ENCODE measurements at places on chromosomes 11 and 22.

DNA sequence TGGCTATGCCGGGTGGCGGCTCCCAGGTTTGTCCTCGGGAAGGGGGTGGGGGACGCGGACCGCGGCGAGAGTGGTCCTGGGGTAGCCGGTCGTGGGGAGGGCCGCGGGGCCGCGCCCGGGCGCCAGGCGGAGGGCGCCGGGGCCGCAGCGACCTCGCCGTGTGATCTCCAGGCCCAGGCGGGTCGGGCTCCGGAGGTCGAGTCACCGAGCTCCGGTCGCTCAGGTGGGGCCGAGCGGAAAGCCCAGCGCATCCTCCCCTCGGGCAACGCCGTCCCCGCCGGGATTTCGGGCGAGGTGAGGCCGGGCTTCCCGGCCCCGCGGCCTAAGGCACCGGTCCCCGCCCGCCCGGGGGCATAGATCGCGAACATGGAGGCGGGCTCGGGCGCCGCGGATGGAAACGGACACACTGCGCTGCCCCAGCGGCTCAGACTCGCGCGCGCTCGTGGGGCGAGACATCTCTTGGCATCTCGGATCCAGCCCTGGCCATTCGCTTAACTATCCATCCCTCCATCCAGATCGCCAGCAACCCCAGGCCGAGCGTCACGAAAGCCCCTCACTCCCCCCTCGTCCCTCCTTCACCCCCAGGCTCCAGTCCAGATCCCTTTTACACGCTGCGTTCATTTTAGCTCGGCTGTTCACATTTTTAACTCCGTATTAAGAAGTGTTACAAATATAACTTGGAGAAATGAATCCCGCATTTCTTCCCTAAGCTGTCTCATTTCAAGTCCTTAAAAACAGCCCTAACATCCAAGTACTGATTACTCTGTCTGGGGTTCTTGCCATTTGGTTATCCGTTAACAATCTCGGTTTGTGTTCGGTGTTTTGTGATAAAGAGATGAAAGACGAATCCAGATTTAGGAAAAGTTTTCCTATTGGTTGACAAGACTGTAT is 460 bp downstream of the ZC3H12C start:
- peak; percentile 54 for DNase-seq

DNA sequence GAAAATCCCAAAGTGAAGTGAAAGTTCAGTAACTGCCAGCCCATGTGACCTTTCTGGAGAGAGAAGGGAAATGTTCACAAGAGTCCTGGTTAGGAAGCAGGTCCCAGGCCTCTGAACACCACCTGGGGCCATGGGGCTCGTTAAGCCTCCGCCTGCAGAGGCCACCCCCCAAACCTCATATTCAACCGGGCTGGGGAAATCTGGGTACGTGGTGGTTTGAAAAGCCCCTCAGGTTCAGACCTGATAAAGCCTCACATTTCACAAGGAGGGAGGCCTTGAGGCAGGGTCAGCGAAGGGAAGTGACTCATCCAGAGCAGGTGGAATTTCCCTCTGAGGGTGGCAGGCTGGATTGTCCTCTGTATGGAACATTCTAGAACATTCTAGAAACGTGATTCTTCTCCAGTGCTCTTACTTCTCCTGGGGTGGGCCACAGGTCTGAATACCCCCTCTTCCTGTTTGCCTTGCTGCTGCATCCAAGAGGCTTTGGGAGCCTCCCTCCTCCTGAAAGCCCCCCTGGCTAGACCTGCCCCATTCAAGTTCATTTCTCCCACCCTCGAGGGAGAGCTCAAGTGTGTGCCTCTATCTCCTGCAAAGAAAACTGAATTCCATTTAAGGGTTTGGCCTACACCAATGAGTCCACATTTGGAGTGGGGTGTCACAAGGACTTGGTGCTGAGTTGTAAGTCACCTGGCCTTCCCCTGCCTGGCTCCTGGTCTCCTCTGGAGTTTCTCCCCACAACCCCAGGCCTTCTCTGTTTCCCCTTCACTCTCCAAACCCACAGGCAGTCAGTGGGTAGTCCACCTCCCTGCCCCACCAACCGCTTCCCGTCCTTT is 6.3 kb downstream of the FXYD2 start:
- DNase-seq, result no peak

DNA sequence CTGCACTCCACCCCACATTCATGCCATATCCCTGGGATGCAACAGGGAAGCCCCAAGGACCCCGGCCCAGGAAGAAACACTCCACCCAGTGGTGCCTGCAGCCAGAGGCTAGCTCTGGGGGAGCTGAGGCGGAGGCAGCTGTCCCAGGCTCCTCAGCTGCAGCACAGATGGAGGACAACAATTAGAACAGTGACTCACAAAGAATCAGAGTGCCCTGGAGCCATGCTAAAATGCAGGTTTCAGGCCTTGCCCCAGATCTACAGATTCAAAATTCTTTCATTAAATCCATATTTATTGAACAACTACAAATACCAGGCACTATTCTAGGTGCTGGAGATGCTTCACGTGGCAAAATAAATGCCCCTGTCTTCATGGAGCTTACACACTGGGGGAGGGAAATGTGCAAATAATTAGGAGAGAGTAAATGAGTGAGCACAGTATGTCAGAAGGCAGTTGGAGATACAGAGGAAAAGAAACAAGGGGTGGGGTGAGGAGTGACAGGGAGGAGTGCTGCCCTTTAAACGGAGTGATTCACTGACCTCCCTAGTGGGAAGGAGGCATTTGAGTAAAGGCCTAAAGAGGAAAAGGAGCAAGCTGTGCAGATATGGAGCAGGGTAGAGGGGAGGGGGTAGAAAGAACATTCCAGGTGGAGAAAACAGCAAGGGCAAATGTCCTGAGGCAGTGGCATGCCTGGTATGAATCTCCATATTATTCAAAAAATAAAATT is 73.3 kb upstream of the CSNK2A3 start:
- DNase-seq, result no peak

DNA sequence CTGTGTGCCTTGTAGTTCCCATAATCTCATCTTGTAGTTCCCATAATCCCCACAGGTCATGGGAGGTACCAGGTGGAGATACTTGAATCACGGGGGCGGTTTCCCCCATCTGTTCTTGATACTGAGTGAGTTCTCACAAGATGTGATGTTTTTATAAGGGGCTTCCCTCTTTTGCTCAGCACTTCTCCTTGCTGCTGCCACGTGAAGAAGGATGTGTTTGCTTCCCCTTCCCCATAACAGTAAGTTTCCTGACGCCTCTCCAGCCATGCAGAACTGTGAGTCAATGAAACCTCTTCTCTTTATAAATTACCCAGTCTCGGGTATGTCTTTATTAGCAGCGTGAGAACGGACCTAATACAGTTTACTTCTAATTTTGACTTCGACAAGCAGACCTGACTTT is 14.0 kb upstream of the SMIM38 start:
- DNase-seq, result no peak
